ENCODE measurements at places on chromosomes 3 and 15.
A peak's percentile ranks its signal among the peaks of the same experiment; 100 is the strongest.

- no peak for DNase-seq
These were observed 35.2 kb upstream of the SPPL2A start for GRCh38 chr15:50800715-50801114.

DNA sequence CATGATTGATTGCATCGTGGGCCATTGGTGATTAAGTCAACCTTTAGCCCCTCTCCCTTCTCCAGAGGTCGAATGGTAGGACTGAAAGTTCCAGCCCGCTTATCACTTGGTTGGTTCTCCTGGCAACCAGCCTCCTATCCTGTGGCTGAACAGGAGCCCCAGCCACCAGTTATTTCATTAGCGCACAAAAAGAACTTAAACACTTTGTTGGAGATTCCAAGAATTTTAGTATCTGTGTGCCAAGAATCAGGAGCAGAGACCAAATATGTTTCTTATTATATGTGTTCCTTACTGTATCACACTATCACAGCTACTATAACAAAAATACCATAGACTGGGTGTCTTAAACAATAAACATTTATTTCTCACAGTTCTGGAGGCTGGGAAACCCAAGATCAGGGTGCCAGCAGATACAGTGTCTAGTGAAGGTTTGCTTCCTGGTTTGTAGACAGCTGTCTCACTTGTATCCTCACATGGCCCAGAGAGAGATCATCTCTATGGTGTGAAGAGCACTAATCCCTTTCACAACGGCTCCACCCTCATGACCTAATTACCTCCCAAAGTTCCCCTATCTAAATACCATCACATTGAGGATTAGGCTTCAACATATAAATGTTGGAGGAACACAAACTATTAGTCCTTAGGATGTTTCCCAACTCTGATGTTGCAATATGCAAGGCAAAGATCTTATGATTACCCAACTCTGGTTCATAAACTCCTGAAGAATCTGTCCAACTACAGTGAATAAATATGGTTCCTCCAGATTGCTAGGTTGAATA, 30.5 kb upstream of the APH1B start:
- no peak for DNase-seq

DNA sequence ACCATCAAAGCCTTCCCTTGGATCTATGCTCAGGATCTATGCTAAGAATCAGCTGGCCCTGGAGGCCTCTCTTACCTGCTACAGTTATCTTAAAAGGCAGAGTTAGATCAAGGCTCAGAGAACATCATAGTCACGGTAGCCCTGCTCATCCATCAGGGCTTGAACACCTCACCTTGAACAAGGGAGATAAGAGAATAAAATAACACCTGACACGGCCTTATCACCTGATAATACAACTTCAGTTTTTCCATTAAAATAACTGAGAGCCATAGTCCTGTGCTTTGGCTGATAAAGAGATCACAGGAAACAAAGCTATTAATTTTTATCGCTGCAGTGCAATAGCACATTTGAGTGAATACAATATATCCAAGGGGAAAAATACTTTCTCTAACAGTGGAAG, 85.6 kb upstream of the LPP start:
- no peak for DNase-seq

- peak; percentile 57 for DNase-seq
These were observed 31.8 kb upstream of the MYZAP start for GRCh38 chr15:57559875-57560274.

DNA sequence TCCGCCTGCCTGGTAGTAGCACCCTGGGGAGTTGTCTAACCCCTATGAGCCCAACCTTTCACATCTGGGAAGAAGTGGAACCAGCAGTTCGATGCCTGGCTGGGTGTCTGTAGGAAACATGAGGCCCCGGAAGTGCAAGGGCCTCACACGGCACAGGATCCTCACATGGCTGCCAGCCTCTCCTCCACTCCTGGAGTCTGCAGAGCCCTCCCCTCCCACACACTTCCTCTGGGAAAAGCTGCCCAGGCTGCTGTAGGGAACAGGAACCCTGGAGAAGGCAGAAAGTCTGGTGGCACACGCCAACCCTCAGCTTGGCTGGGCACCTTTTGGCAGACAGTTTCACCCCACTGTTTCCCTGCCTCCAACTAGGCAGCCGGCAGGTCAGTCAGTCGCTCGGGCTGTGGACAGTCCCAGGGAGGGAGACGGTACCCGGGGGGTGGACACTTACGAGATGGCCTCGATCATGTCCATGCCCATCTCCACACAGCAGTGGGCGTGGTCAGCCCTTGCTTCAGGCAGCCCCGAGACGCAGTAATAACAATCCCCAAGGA, 118.4 kb downstream of the ADCY5 start:
- no peak for DNase-seq

DNA sequence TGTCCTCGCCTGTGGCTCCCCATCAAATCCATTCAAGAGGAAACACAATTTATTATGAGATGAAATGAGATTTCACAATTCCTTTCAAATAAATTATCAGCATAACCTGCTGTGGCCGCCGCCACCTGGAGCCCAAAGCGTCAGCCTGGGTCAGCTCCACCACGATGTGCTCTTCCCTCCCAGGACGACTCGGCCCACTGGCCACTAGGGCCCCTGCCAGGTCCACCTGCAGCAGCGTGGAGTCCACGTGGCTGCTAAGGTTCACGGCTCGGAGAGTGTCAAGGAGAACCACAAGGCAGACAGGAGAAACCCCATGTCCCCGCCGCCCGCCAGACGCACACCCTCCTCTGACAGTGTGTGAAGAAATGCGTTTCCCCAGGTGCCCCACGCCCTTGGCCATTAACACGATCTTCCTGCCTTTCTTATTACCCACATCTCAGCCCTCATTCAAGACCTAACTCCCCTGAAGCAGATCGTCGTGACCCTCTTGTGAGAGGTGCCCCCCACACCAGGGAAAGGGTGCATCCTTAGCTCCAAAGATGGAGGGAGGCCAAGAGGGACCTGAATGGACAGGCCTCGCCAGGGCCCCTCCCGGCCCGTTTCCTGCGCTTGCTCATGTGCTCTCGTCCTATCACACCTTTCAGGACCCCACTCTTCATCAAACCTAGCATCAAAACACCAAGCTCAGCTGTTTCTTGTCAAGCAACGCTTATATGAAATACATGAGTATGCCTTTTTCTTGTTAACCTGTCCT, 80.6 kb downstream of the OCA2 start:
- no peak for DNase-seq

- no peak for DNase-seq
These were observed 63.7 kb downstream of the MAGI1 start for GRCh38 chr3:65975032-65975431.

- no peak for DNase-seq
These were observed 134.5 kb downstream of the MEX3B start for GRCh38 chr15:81911022-81911971.

DNA sequence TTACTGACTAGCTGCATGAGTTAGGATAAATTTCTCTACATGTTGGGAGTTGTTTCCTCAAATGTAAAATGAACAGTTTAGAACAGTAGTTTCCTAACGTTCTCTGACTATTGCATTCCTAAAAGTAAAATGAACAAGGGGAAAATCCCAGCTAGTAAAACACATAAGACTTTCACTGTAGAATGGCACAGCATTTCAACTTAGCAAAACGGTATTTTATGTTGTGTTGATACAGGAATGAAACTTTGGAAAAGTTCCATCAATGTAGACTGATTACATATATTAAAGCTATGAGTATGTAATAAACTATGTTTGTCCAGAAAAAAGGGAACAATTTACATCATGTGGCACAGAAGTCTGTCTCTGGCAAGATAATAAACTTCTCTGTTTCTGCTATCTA, 297.4 kb upstream of the EPHA3 start:
- DNase-seq: no peak

- no peak for DNase-seq
These were observed 8.2 kb upstream of the MAP4 start for GRCh38 chr3:48024401-48024800.

DNA sequence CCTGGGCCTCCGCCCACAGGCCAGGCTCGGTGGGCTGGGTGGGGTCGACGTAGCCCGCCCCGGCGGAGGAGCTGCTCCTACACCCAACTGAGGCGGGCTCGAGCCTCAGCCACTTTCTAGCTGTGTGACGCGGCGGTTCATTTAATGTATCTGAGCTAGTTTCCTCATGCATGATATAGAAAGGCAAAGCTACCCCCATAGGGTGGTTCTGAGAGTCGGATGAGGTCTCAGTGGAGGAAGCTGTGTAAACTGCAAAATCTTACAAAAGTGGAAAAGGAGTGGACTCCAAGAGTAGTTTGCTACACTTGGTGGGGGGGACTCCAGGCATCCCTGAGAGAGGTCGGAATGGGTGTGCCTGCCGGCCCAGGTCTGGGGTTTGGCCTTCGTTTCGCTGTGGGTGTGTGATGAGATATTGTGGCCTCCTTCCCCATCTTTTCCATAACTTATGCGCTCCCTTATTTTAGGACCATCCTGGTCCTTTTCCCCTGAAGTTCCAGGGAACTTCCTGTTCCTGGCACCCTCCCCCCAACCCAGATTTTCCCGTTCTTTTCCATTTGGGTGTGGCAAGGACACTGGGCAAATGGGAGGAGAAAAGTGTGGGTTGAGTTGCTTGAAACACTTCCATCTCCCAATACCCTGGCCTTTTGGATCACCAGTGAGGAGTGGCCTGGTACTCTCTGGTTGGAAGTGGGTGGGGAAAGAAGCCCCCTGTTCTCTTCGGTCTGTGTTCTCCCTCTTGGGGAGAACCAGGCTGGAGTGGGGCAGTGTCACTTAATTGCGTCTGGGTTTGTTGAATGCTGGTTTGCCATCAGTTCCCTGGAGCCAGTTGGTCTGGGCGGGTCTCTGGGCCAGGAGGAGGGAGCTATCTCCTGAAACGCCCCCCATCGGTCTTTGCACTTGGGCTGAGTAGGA, 1.1 kb downstream of the PDIA5 start:
- peak; percentile 23 for DNase-seq

- no peak for DNase-seq
These were observed 192.5 kb downstream of the RSL24D1 start for GRCh38 chr15:55003965-55004873.

GRCh38 chr3:197809356-197810020, 18.4 kb downstream of the LRCH3 start:
- DNase-seq: no peak

DNA sequence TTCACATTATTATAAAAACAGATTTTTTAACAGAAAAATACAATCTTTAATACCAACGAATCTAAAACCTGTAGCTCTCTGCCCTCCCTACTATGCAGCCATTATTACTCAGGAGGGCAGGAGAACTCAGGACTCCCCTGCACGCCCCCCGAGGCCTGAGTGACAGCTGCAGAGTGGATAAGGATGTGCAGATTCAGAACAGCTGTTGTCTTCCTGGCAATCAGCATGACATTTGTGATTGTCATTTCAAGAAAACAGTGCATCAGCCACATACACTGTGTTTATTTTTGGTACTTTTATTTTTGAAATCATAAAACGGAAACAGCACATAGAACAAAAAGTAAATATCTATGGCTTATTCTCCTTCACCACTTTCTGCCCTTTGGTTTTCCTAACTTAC, 450.8 kb downstream of the OCA2 start:
- no peak for DNase-seq

GRCh38 chr15:29668120-29668602, 154.1 kb downstream of the TJP1 start:
- no peak for DNase-seq

DNA sequence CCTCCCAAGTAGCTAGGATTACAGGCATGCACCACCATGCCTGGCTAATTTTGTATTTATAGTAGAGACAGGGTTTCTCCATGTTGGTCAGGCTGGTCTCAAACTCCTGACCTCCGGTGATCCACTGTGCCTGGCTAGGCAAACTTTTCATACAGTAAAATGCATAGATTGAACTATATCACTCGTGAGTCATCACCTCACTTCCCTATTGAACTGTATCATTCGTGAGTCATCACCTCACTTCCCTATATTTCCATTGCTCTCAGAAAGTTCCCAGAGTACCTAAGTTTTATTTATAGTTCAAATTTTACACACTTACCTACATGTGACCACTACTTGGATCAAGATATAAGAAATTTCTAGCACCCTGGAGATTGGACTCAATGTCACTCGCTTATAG, 73.6 kb upstream of the ACAD9 start:
- no peak for DNase-seq

GRCh38 chr3:133857767-133858166, 37.9 kb downstream of the RAB6B start:
- DNase-seq: no peak

GRCh38 chr3:5798809-5799208, 611.3 kb downstream of the EDEM1 start:
- no peak for DNase-seq

GRCh38 chr3:85081191-85081906, 122.6 kb downstream of the CADM2 start:
- DNase-seq: no peak

DNA sequence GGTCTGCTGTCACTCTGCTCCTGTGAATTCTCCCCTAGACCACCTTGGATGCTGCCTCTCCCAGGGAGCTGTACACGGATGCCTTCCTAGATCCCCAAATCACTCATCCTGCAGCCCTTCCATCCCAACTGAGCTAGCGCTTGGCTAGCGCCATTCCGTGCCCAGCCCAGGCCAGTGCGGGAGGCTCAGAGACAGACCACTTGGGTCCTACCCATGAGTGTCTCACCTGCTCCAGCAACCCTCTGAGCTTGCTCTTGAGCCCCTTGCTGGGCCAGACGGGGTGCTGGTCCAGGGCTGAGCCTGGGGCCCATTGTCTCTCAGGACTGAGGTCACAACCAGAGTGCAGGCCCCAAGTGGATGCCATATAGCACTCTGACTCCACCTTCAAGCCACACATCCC, 17.7 kb downstream of the SH2D7 start:
- DNase-seq: no peak

- no peak for DNase-seq
These were observed 50.3 kb downstream of the MECOM start for GRCh38 chr3:169613053-169613803.

DNA sequence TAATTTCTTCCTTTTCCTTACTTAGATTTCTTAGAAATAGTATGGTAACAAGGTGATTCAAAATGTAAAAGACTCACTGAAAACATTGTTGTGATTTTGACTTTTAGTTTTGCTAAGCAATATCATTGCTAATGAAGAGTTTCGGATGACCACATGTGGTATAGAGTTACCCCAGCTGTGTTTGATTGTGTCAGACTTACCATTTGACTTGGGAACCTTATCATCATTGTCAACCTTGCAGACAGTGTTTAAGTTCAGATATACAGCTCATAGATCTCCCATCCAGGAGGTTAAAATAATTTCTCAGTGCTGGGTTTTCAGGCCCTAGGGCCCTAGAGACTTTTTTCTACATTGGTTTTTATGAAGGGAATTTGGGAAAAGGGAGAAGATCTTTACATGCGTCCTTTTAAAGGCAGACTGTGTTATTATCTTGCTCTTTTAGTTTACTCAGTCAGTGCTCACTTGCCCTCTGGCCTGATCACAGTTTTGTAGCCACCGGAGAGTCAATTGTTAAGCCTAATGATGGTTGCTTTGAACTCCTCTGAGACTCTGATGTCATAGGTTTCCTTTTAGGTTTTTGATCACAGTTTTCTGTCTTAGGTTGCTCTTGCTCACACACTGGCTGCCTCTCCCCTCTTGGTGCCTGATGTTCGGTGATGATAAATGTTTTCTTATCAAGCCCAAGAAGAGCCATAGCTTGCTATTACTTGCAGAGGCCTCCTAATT, 133.5 kb upstream of the ZPLD1 start:
- no peak for DNase-seq

GRCh38 chr3:122458992-122459391, 43.1 kb upstream of the WDR5B start:
- no peak for DNase-seq

- no peak for DNase-seq
These were observed 205.3 kb upstream of the LINGO1 start for GRCh38 chr15:77838061-77838460.

GRCh38 chr3:149339931-149340309, 6.5 kb upstream of the TM4SF18 start:
- no peak for DNase-seq

- no peak for DNase-seq
These were observed 178.8 kb downstream of the MBNL1 start for GRCh38 chr3:152447511-152447910.

- DNase-seq: no peak
These were observed 292.4 kb upstream of the CBLB start for GRCh38 chr3:106161246-106161645.
